H54 (cell line): ENCODE measurements at places on chromosomes 5 and 9.

DNA sequence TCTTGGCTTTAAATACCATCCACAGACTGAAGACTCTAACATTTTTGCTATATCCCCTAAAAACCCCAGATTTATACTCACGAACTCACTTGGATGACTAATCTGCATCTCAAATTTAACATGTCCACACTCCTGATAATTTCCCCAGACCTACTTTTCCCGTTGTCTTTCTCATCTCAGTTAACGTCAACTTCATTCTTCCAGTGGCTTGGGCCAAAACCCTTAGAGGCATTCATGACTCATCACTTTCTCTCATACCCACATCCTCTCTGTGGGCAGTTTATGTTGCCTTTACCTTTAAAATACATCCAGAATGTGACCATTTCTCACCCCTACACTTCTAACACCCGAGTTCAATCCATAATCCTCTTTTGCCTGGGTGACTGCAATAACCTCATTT lies 96.7 kb downstream of the EDIL3 start:
- DNase-seq, result peak; percentile 36

- DNase-seq, result no peak
Observed at GRCh38 chr5:107306594-107306993, 364.1 kb downstream of the EFNA5 start.

DNA sequence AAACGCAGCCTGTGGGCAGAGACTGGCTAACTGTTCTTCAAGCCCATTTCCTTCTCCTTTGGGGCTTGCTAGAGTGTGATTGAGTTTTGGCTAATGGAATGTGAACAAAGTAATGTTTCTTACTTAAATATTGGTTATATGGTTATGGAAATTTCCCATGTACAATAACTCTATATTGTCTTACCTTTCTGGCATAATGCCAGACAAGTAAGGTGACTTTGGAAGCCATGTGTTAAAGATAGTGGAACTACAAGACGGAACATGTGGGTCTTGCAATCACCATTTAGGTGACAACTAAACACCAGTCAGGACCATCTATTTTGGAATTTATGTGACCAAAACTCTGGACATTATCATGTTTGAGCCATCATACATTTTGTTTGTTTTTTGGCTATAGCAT lies 260.2 kb downstream of the CCDC171 start:
- DNase-seq, result no peak

- DNase-seq, result no peak
Observed at GRCh38 chr5:93130624-93131490, 450.2 kb downstream of the NR2F1-AS1 start.

GRCh38 chr5:119330367-119331183 lies 25.2 kb upstream of the TNFAIP8 start:
- no peak for DNase-seq

DNA sequence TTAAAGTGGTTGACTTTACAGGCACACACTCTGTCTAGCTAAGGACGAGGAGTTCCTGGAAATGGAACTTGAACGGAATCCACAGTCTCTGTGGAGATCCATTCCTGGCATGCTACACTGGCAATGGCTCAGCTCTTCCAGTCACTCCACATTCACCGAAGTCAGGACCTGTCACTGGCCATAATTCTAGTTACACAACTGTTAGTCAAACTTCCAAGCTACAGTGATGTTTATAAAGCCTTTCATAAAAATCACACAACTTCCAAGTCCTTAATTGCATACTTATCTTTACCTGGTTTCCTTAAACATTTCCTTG lies 15.7 kb downstream of the CDC14B start:
- no peak for DNase-seq

DNA sequence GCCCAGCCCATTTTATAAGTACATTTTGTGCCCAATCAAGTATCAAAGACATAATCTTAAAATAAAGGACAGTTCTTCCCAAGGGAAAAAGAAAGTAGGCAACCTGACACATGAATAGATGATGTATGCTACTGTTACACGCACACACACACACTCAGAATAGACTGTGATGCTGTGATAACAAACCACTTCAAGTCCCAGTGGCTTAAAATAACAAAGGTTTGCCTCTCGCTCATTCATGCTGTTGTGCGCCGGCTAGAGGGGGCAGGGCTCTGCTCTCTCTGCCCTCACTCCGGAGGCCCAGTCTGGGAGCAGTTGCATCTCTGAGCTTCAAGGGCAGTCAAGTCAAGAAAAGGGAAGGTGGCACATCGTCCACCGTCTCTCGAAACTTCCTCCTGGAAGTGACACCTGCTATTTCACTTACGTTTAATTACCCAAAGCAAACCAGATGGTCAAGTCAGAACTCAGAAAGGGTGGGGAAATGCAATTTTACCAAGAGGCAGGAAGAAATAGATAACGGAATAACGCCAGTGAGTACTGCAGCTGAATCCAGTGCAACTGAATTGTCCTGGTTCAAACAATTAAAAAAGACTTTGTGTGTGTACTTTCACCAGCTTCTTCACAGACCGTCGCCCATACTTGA lies 43.3 kb downstream of the ANKRD33B start:
- DNase-seq, result no peak

DNA sequence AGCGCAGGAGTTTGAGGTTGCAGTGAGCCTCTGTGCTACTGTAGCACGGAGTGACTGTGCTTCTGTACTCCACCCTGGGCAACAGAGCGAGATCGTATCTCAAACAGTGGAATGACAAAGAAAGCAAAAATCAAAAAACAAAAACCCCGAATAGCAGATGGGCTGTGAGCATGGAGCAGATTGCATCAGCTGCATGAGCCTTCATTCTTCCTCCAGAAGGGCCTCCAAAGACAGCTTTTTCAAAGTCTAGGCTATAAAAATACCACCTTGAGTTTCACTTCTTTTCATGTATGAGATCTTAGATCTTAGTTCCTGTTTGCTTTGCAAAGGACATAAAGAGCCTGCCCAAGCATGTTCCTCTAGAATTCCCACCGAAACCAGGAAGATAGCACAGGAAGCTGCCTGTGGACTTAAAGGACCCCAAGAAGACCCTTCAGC lies 15.0 kb upstream of the HSPB3 start:
- no peak for DNase-seq

- no peak for DNase-seq
Observed at GRCh38 chr5:143008032-143008431, 237.9 kb downstream of the ARHGAP26 start.

GRCh38 chr9:101427358-101427757 lies 8.2 kb downstream of the ALDOB start:
- no peak for DNase-seq

GRCh38 chr9:134413890-134414623 lies 87.8 kb downstream of the RXRA start:
- peak; percentile 99 for DNase-seq

DNA sequence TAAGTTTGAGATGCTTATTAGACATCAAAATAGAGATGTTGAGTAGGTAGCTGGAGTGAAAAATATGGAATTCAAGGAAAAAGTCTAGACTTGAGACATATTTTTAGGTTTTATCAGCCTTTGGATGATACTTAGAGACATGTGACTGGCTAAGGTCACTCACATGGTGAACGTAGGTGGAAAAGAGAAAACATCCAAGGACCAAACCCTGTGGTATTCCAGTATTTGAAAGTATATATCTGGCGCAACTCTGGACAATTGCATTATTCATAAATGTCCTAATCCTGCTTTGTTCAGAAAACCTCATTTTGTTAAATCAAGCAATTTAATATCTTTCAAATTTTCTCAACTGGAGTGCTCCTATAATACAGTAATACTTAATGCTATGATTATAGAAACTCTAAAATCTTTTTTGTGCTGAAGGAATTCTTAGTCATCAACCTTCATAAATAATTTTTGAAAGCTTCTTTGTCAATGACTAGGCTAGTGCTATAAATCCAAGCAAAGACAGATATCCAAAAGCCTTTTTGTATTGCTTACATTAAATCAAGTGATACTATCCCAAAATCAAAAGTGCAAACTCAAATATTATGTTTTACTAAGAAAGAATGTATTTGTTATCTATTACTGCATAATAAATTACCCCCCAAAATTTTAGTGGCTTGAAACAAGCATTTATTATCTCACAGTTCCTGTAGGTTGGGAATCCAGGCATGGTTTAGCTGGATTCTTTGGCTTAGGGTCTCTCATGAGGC lies 452.0 kb downstream of the ENC1 start:
- no peak for DNase-seq

DNA sequence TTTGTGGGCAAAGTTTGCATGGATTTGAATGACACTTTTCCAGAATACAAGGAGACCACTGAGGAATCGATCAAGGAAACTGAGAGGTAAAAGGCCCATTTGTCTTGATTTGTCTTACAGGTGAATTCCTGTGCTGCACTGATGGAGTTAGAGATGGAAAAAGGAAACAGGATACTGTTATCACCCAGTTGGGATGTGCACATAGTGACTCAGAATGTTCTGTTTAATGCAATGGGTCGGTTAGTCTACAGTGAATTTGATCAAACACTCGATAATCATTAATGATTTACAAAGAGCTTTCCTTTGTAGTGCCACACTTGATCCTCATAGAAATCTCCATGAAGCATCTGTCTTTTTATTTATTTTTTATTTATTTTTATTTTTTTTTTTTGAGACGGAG lies 64.7 kb downstream of the GDA start:
- no peak for DNase-seq

- DNase-seq, result no peak
Observed at GRCh38 chr5:11898-12297, 80.1 kb upstream of the PLEKHG4B start.

DNA sequence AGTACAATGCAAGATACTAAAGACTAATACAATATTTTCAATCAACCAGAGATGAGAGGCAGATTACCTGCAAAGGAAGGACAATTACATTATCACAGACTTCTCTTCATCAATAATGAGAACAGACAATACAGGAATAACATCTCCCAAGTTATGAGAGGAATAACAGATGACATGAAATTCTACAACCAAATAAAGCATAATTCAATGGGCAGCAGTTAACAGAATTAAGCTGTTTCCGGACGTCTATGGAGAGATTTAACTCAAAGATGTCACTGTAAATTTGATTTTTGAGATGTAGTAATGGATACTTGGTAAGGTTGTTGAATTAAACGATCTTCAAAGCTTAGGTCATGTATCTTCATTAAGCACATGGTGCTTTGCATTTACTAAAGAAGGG lies 19.8 kb upstream of the PARP8 start:
- DNase-seq, result no peak

DNA sequence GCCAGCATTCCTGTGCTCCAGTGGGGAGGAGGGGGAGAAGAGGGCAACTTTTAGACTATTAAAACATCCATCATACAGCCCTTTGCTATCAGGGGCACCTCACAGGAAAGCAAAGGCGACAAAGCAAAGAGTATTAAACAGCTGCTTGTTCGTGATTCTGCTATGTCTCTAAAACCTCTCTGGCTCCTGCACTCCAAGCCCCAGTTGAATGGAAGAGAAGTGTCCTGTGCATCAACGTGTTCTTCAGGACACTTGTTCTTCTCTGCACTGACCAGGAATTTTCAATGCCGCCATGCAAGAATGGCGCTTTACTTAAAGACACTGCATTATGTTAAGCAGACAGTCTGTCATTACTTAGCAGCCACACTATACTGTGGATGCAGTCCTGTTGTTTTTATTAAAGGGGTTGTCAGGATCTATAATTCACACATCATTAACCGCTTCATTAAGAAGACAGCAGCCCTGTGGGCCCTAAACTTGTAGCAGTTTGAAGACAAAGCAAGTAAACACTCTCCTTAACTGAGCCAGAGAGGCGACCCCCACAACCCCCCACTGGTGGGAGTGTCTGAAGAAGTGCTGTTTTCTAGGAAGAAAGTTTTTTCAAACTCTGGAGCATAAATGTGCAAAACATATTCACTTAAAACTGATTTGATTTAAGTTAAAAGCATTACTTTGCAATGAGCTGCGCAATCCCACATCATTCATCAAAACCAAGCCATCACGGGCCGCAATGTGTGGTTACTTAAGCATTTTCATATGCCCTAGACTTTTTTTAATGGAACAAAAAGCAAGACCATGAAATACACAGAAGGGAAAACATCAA lies 164.5 kb downstream of the ZNF608 start:
- no peak for DNase-seq

- no peak for DNase-seq
Observed at GRCh38 chr5:119367502-119368237, 11.9 kb downstream of the TNFAIP8 start.

GRCh38 chr9:131403493-131403773 lies 9.5 kb downstream of the PRRC2B start:
- no peak for DNase-seq

GRCh38 chr5:68380078-68380477 lies 164.5 kb downstream of the PIK3R1 start:
- DNase-seq, result no peak

GRCh38 chr5:144267961-144268513 lies 97.4 kb downstream of the KCTD16 start:
- no peak for DNase-seq

DNA sequence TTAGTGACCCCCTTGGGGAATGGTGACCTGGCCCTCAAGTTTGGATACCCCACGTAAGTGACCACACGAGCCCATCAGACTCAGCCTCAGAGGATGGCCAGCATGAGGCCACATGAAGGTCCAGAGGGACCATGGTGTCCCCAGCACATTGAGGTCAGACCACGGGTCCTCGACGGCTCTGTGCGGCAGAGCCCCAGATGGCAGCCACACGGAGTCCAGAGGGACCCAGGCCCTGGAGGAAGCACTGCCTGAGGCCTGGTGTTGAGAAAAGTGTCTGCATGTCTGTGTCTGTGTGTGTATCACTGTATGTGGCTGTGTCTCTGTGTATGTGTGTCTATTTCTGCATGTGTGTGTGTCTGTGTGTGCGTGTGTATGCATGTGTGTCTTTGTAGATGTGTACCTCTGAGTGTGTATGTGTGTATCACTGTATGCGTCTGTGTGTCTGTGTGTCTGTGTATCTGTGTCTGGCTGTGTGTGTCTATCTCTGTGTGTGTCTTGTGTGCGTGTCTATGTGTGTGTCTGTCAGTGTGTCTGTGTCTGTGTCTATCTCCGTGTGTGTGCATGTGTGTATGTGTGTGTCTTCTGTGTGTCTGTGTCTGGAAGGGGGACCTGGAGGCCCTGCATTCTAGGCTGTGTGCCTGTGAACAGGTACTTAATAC lies 992 bp downstream of the LCNL1 start:
- no peak for DNase-seq

- DNase-seq, result no peak
Observed at GRCh38 chr9:112094948-112095681, 80.0 kb downstream of the SUSD1 start.

DNA sequence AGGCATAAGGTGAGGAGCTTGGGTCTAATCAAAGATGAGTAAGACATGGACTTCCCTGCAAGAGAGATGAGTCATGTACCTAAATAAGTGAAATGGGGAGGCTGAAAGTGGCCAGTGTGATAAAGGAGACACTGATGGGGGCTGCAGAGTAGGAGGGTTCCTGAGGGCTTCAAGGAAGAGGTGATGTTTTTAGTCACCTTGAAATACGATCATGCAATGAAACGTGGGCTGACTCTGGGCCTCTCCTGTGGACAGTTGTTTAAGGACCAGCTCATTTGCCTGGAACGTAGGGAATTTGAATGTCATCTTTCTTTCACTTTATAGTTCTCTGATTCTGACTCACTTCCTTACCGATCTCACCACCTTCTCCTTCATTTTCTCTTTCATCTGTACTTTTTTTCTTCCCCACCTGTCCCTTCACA lies 49.6 kb upstream of the CPLX2 start:
- DNase-seq, result peak; percentile 70

- DNase-seq, result peak; percentile 79
Observed at GRCh38 chr5:181223058-181223728, at the start of gene TRIM41. TSS of gene TRIM41 (plus strand) at chr5:181223281. CDS start at chr5:181224000, 719 bp downstream.
